CD8-positive, alpha-beta T cell (primary cell): ENCODE measurements at places on chromosomes 7 and 10.
A peak's percentile ranks its signal among the peaks of the same experiment; 100 is the strongest.

- no peak for DNase-seq
Observed at GRCh38 chr7:123099712-123100111, 100.1 kb downstream of the SLC13A1 start.

DNA sequence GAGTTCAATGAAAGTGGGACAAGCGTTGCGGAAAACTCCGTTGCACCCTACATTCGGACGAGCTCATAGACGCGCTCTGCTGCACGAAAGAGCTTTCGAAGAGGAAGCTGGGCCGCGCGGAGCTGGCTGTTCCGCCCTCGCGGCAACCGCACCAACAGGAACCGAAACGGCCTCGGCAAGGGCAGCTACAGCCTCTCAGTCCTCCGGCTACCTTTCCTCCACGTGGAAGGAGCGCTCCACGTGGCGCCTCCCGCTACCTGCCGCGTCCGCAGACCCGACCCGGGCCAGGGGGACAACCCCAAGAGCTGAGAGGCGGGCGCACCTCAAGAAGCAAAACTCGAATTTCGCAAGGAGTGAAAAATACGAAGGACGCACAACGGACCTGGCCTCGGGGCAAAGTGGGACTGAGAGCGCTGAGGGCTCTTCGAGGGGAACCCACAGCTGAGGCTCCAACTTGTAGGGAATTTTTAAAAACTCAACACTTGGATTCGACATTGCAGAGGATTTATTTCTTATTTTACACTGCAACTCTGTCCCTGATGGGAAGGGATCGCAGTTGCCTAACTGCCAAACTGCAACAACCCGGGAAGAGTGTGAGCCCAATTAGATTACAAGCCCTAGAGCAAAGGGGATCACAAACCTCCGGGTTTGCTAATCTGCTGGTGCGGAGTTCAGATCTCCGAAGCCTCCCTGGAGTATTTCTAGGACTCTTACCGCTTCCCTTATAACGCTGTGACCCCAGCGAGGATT, 1.4 kb downstream of the HPSE2 start:
- DNase-seq = peak; percentile 19

- DNase-seq = no peak
Observed at GRCh38 chr7:51138123-51139085, 178.2 kb downstream of the COBL start.

GRCh38 chr10:124325633-124325914, 93.1 kb downstream of the OAT start:
- no peak for DNase-seq

- DNase-seq = no peak
Observed at GRCh38 chr10:108375691-108376090, 1211.2 kb upstream of the SORCS1 start.
